Spinal cord (tissue), 10 donors: ENCODE measurements at places on chromosomes 2 and 18.
A peak's percentile ranks its signal among the peaks of the same experiment; 100 is the strongest.

- no peak for DNase-seq
Measured at GRCh38 chr2:238440767-238441166, 14.0 kb downstream of the ASB1 start.

DNA sequence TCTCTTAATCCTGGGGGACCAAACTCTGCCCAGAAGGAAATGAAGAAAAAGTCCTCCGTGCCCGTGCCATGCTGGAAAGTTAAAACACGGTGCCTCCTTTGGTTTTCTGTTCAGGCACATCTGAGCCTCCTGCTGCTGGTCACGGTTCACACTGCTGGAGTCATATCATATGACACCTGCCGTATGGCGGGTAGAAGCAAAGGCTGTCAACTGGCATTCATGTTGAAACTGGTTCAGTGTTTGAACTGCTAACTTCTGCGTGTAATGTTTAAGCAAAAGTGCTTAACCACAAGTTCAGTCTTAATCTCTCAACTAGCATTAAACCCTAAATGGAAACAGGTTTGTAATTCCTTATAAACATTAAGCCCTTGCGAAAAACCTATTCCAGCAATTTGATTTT lies 3.1 kb downstream of the STK39 start:
- no peak for DNase-seq

- DNase-seq, result no peak
Measured at GRCh38 chr2:44086629-44087028, 82.0 kb upstream of the PPM1B start.

- DNase-seq, result no peak
Measured at GRCh38 chr2:109229094-109229675, 100.2 kb downstream of the SH3RF3 start.

DNA sequence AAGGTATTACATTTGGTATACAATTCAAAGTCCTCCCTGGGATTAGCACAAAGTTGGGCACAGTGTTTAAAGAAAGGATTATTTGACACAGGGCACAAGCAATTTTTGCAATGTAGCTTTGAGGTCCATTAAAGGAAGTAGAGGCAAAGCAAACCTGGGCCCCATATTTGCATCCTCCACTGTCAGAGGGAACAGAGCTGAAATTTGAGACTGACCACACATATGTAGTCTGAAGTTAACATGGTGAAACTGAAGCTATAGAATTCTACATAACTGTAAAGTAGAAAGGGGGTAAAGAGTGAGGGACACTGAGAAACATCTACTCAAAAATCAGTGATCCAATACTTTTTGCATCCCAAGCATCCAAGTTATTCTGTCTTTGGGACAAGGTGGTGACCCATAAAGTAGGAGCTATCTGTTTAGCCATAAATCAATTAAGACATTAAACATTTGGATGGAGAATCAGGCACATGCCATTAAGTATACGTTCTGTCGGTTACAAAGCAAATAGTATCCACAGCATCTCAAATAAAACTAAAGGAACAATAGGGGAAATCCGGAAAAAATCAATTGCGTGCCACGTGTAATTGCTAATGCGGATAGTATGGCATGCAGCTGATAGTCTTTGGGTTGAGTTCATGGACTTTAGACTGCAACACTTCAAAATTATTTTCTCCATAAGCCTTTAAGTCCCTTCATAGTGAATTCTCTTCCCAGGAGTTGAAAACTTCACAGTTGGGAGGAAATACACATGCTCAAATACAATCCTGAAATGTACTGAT lies 72.6 kb downstream of the PLEKHM3 start:
- DNase-seq, result no peak

DNA sequence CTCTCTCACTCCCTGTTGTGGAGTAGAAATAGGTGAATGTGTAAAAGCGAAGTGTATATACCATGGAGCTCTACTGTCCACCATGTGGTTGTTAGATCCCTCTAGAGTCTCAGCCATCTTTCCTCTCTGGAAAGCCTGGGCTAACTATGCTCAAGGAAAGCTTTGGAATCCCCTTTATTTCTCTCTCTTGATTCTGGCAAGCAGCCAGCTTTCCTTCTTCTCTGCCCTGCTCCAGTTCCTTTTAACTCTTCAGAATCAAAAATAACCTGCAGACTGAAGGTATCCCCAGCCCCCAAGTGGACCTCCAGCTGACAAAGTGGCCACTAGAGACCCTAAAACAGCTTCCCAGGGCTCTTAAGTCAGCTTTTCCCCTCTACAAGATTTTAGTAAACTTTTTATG lies 381.9 kb downstream of the PLCL1 start:
- no peak for DNase-seq

- peak; percentile 21 for DNase-seq
Measured at GRCh38 chr2:180222644-180223043, 215.5 kb upstream of the CWC22 start.

GRCh38 chr2:1162768-1163584 lies 212.3 kb downstream of the SNTG2 start:
- no peak for DNase-seq

- DNase-seq, result no peak
Measured at GRCh38 chr2:156147594-156148330, 184.8 kb downstream of the NR4A2 start.

DNA sequence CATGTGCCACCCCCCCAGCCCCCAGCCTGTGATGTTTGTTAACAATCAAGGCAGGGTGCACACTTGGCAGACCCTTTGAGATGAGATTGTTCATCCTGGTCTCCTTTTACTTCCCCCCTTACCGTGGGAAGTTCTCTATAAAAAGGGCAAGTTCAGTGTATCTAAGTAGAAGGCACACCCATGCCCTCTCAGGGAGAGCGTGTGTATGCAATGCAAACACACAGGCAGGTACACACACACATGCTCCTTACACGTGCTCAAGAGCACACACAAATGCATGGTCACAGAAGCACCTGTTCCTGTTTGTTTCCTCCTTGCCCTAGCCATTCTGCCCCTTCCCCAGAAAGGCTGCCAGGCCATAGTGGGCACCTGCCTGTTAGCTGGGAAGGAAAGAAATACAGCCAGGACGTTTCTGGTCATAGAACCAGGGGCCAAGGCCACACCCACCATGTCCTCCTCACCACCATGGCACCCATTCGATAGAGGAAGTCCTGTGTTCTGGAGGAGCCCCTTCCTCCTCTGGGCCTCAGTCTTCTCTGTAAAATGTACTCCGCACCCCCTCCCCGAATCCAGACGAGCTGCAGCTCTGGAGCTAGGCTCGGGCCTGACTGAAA lies 3.1 kb downstream of the ATOH8 start:
- no peak for DNase-seq

GRCh38 chr18:45958027-45958426 lies 9.1 kb downstream of the EPG5 start:
- DNase-seq, result no peak

GRCh38 chr2:75518638-75519465 lies 41.9 kb downstream of the EVA1A start:
- DNase-seq, result no peak

GRCh38 chr2:150606380-150607060 lies 119.1 kb upstream of the RND3 start:
- DNase-seq, result no peak

- DNase-seq, result no peak
Measured at GRCh38 chr2:175002547-175003274, 2.5 kb downstream of the CHN1 start.

DNA sequence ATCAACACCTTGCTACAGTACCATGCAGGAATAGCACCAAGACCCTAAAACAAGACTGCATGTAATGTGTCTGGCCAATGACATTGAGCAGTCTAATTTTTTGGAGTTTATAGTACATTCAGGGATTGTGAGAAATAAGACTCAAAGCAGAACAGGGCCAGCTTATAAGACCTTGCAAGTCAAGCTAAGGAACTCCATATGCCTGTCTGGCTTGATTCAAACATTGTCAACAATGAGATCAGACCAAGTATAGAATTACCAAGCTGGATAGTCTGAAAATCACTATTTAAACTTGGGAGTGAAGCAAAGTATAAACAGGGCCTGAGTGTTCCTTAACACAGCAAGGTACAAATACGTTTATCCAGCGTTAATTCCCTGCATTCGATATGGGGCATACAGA lies 370.9 kb downstream of the CNTNAP5 start:
- DNase-seq, result no peak

DNA sequence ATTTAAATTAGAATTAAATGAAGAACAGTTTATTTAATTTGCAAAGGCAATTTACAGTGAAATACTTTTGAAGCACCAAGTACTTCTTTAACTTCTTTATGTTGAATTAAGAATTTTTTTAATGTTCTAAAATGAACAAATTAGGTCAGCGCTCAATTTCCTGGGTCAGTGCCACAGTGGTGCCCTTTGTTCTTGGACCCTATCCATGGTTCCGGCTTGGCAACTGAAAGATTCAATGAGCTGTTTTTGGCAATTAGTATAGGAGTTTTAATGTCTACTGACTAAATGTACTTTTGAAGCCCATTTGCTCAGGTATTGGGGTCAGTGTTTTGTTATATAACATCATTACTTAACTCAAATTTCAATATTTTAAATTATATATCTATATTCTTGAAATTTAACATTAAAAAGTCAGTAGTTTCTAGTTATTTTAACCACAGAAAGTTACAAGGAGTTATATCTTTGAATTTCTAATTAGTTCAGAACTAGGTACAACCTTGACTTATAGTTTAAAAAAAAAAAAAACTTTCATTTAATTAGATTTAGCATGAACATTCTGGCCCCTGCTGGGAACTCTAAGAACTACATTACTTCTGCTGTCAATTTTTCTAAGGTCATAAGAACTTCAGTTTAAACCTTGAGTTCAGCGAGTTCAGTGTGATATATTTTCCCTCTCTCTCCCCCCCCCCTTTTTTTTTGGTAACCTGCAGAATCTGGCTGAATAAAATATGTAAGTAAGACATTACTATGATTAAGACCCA lies 7.6 kb upstream of the MSTN start:
- peak; percentile 75 for DNase-seq

DNA sequence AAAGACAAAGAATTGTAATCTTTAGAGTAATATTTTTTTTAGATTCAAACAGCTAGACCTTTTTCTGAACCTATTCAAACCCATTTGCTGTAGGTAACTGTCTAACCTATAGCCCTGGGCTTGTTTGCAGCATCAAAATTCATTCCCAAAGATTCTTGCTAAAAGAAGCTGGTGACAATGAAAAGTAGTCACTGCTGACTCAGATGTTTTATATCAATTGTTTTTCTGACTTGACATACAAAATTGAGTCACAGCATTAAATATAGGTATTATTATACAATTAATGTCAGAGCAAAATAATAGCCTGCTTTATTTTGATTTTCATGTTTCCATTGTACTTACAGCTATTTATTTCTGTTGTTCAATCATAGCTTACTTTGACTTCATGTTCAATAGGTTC lies 320.3 kb upstream of the NRP2 start:
- DNase-seq, result no peak

- no peak for DNase-seq
Measured at GRCh38 chr2:124530203-124530602, 505.1 kb downstream of the CNTNAP5 start.

DNA sequence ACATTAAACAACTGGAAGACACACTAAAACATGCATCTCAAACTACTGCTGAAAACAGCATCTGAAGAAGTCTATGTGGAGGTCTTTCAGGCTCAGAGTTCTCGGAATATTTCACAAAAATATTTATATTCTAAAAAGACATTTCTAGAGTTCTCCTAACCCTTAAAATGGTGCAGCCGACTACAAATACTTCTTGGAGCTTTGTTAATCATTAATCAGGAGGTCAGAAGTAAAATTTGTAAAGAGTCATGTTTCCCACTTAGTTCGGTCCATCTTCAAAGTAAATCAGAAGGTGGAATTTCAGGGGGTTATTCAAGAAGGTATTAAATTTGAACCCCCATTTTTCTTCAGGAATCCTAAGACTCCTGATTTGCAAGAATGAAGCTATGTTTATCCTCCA lies 72.7 kb downstream of the FAM228A start:
- DNase-seq, result no peak

- DNase-seq, result no peak
Measured at GRCh38 chr2:233075141-233075965, 15.2 kb downstream of the INPP5D start.

DNA sequence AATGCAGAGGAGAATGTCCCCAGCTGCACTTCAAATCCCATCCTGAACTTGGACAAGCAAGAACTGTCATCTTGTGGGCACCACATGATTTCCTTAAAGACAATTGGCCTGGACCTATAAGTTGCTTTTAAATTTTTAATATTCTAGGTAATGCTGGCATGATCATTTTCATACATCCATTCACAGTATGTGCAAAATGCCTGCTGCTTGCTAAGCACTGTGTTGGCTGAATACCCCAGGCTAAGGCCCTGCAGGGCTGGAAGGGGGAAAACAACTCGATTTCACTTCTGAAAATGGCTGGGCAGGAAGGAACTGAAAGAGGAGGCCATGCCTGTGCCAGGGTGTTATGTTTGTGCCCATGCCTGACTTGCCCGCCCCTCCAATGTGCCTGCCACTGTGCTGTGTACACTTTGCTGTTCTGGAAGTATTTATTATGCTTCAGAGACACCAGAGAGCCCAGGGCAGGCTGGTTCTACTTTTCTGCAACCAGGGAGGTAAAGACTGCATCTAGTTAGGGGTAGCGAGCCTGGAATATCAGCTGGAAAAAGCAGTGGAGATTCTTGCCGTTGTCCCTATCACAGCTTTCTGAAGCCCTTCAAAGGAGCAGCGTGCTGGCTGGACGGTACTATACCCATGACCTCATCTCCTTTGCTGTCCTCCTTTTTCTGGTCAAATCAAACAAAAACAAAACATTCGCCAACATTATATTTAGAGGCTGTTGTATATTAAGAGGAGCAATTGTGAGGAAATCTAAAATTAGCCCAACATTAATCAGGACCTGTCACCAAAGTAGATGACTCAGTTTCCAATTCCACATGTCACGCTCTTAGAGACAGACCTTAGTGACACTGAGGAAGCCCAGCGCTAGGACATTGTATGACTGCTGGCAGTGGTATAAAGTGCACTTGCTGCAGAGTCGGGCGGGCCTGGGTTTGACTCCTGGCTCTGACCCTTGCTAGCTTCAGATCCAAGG lies 158.1 kb downstream of the DDX1 start:
- DNase-seq, result no peak

DNA sequence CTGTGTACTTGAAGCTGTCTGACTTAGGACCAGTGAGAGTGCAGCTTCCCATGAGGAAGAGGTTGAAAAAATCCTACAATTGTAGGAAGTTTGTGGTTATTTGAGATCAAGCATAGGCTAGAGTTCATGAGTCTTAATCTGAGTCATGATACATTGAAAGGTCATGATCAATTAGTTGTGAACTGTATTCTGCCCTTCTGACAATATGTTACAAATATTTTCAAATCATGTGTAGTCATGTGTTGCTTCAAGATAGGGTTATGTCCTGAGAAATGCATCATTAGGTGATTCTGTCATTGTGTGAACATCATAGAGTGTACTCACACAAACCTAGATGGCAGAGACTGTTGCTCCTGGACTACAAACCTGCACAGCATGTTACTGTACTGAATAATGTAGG lies 68.4 kb upstream of the MFF start:
- no peak for DNase-seq

GRCh38 chr2:37973615-37974353 lies 48.7 kb downstream of the RMDN2 start:
- no peak for DNase-seq

GRCh38 chr2:119288576-119288975 lies 64.9 kb downstream of the STEAP3 start:
- no peak for DNase-seq

- DNase-seq, result no peak
Measured at GRCh38 chr18:33114749-33115148, 325.8 kb downstream of the CCDC178 start.

GRCh38 chr2:226554701-226555100 lies 244.9 kb downstream of the IRS1 start:
- no peak for DNase-seq

GRCh38 chr2:214549946-214550345 lies 139.1 kb downstream of the VWC2L start:
- no peak for DNase-seq

GRCh38 chr2:188449971-188450370 lies 158.3 kb downstream of the GULP1 start:
- DNase-seq, result no peak
